ENCODE measurements at places on chromosomes 12 and 14.
A peak's percentile ranks its signal among the peaks of the same experiment; 100 is the strongest.

- DNase-seq: no peak
Measured at GRCh38 chr14:76591266-76591665, 170.0 kb upstream of the VASH1 start.

DNA sequence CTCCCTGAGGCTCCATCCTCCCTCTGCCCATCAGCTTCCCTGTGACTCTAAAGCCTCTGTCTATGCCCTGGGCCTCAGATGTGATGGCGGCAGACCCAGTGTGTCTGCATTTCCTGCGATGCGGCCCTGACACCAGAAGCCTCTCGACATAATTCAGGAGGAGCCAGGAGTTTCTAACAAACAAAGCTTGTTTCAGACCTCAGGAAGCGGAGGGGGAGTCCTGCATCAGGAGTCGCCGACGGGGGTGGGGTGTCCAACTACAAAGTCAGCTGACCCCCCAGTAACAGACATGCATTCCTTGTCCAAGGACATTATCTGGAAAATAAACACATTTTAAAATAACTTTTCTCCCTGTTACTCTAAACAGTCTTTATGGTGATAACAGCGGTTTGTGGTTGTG, 167.5 kb downstream of the DPF3 start:
- no peak for DNase-seq

DNA sequence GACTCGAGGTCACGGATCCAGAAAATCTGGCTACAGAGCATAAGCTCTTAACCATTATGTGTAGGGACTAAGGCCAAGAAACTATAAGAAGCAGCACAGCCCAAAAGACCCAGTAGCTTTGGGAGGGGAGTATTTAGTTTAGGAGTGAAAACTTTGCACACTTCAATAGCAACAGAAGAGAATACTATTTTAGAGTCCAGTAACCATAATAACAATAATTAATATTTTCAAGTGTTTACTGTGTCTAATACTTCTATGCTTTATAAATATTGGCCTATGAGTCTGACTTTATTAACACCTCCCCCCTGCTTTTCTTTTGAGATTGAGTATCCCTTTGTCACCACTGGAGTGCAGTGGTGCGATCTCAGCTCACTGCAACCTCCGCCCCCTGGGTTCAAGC, 82.8 kb downstream of the SUDS3 start:
- DNase-seq: no peak

DNA sequence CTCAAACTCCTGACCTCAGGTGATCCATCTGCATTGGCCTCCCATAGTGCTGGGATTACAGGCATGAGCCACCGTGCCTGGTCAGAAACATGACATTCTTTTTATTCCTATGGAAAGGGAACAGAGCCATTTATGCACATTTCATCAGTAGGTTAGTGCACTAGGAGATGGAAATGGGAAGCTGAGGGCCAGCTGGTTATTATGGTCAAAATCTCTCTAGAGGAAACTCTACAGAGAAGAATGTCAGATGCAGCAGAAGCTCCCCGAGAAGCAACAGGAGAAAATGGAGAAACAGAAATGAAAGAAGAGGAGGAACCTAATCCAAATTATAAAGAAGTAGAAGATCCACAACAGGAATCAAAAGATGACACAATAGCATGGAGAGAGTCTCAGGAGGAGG, 2.7 kb downstream of the CFAP251 start:
- DNase-seq: no peak

GRCh38 chr14:21868442-21869046, 194.9 kb upstream of the OR4E1 start:
- peak; percentile 18 for DNase-seq

GRCh38 chr14:56554301-56554700, 25.3 kb upstream of the TMEM260 start:
- DNase-seq: no peak

DNA sequence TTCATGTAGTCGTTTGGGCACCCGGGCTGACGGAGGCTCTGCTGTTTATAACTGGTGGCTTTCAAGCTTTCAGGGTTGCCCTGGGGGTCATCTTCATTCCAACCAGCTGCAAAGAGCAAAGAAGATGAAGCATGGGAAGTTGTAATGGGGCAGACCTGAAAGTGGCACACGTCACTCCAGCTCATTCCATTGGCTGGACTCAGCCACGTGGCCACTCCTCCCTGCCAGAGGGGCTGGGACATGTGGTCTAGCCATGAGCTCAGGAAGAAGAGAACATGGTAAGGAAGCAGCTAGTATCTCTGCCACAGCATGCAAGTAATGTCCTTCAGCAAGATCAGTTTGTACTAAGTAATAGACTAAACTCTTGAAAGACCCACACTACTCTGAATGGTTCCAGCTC, 51.7 kb upstream of the FERMT2 start:
- no peak for DNase-seq

DNA sequence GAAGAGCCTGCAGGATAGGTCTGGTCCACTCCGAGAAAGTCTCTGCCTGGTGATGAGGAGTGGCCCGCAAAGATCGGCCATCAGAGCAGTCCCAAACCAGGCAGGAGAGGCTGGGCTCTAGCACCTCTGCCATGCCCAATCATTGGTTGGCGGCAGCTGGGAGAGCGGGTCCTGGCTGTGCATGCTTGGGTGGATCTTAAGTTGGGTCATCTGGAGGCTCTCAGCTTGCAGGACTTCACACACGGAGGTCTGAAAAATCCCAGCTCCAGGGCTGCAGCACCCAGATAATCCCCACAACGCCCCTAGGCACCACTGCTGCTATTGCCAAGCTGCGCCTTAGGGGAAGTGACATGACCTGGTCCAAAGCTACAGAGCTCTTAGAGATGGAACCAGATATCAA, 766.7 kb upstream of the TBX3 start:
- DNase-seq: no peak

GRCh38 chr14:31945701-31946100, 131.4 kb upstream of the ARHGAP5 start:
- DNase-seq: no peak

DNA sequence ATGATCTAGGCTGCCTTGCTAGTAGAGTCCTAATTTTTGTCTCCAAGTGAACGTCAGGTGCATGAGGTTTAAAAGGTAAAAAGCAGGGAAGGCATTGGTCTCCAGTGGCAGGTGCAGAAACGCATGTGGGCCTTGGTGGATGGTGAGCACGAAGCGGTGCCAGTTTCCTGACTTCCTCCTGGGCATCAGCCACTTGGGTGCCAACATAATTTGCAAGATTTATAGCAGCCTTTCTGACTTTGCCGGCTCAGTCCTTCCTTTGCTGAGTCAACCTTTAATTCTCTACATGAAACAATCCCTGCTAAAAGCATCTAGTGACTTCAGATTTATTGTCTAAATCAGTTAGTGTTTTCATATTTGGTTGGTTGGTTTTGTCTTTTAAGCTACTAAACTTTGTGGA, 355.7 kb upstream of the TMEM132C start:
- no peak for DNase-seq

DNA sequence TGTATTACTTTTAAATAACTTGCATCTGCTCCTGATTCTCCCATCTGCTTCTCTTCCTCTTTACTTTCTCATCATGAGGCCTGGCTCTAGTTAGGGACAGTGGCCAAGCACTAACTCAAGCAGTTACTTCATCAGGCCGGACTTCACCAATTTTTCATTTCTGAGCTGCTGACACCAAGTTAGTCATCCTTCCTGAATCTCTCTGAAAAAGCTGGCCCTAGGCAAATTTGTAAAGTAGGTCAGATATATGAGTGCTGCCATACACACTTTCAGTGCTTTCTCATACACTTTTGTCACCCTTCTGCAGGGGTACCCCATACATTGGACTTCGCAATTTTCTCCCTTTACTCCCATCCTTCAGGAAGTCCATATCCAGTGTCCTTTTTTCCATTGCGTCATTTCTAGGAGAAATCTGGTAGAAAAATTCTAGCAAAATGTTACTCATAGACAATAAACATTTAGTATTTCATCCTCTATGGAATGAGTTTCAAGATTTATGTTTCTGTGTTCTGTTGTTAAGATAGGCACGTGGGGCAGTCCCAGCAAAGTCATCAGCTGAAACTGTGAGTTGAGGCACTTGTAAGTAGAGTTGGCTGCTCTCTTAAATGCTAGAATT, 276.8 kb upstream of the TMPO start:
- peak; percentile 93 for DNase-seq
